ENCODE measurements at places on chromosomes 7 and 10. TPM values are rescaled to one million over a fixed set of nuclear protein-coding genes. Genes with fewer than 3 reads are reported as not detected.

- H3K36me3 ChIP-seq, result no peaks in the 10 kb centered on the region
- no peak overlapping the region for H3K4me3 ChIP-seq
- H3K27me3 ChIP-seq, result no peaks in the 10 kb centered on the region
- H3K27ac ChIP-seq, result no peak overlapping the region
These were observed 152.7 kb upstream of the NRP1 start for GRCh38 chr10:33487014-33487776.

Gene PPRC1
- 62.6 TPM for total RNA-seq

- H3K4me1 ChIP-seq, result no peaks in the 10 kb centered on the region
- DNase-seq, result no peak
- no peak overlapping the region for H3K4me3 ChIP-seq
- H3K27ac ChIP-seq, result no peak overlapping the region
These were observed 198.5 kb upstream of the KCTD7 start for GRCh38 chr7:66430164-66430545.

DNA sequence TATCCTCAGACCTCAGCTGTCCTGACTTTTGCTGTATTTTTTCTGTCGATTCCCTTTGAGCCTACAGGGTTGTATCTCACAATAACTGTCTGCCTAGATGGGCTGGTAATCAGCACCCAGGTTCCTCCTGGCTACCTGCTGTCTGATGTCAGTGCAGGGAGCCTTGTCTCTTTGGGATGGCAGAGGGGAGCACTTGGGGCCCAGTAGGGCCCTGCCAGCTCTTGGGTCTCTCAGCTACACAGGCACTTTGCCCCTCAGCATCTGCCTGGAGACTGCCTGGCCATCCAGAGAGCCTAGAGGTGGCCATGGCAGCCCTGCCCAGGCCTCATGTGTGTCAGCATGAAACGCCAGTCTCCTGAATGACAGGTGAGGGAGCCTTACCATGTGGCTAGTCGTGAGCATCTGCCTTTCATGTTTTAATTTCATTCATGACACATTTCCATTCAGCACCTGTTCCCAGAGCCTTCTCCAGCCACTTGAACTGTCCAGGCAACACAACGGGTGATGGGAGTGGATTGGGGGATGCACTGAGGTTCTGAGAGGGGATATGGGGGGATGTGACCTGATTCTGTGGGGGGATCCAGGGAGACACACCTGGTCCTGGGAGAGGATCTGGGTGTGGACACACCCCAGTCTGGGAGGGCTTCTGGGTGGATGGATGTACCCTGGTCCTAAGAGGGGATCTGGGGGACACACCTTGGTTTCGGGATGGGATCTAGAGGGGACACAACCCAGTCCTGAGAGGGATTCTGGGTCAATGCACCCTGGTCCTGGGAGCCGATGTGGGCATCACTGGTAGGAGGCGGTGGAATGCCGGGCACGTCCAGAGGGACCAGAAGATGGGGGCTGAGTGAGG, 21.9 kb downstream of the ADCY1 start:
- no peaks in the 10 kb centered on the region for H3K27me3 ChIP-seq
- no peaks in the 10 kb centered on the region for H3K4me1 ChIP-seq
- no peaks in the 10 kb centered on the region for H3K36me3 ChIP-seq
- DNase-seq, result no peak
- no peak overlapping the region for H3K4me3 ChIP-seq

GRCh38 chr7:134933460-134934068, 52.7 kb upstream of the AGBL3 start:
- H3K36me3 ChIP-seq, result peaks cover 68% of the 10 kb centered on the region
- no peak for DNase-seq
- peak overlapping the region; percentile 3 for H3K27ac ChIP-seq
- H3K4me3 ChIP-seq, result no peak overlapping the region
- H3K4me1 ChIP-seq, result peaks cover 20% of the 10 kb centered on the region

- no peak overlapping the region for H3K27ac ChIP-seq
- H3K36me3 ChIP-seq, result no peaks in the 10 kb centered on the region
- H3K4me3 ChIP-seq, result no peak overlapping the region
- peaks cover 2% of the 10 kb centered on the region for H3K27me3 ChIP-seq
- DNase-seq, result no peak
- H3K4me1 ChIP-seq, result peaks cover 25% of the 10 kb centered on the region
These were observed 106.8 kb downstream of the GALNT17 start for GRCh38 chr7:71238581-71239295.

Gene C7orf33
- total RNA-seq, result not detected
